ENCODE measurements at places on chromosomes 3 and 15. TPM values are rescaled to one million over a fixed set of nuclear protein-coding genes. Genes with fewer than 3 reads are reported as not detected.

Gene RTP4
- 2.6 TPM for total RNA-seq

Gene HYPK
- 12.6 TPM for total RNA-seq

Gene NR2E3
- total RNA-seq: 0.21 TPM

GRCh38 chr3:188662214-188662613 is 508.3 kb downstream of the LPP start:
- no peak overlapping the region for H3K27ac ChIP-seq
- peaks cover 16% of the 10 kb centered on the region for H3K4me1 ChIP-seq
- no peak overlapping the region for H3K4me3 ChIP-seq
- no peaks in the 10 kb centered on the region for H3K36me3 ChIP-seq
- DNase-seq: no peak

DNA sequence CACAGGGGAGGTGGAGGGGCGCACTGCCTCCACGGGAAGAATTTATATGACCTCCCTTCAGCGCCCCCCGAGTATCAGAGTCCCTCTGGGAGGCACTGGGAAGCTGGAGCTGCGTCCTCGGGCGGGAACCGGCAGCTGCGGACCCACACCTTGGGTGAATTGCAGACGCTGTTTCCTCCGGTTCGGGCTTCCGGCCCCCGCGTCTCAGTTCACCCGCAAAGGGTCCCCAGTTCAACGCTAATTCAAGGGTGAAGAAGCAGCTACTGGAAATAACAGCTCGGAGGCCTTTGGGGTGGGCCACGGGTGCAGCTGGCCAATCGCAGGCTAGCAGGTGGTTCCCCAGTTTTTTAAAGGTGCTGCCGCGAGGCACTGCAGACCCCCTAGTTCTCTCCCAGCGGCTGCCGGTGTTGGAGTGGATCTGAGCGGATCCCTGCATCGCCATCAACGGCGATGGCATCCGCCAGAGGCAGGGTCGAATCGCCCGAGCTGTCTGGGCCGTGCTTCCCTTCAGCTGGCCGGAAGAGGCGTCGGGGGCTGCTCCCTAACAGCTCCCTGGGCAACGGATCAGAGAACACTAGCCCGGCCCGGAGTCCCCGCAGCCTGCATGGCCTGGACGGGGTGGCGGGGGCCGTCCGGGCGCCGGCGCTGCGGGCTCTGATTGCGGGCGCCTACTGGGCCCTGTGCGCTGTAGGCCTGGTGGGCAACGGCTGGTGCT is 19.4 kb upstream of the ADAMTS7 start:
- H3K4me3 ChIP-seq: peak overlapping the region; percentile 19
- H3K27me3 ChIP-seq: no peaks in the 10 kb centered on the region
- no peak for DNase-seq
- H3K4me1 ChIP-seq: peaks cover 5% of the 10 kb centered on the region

DNA sequence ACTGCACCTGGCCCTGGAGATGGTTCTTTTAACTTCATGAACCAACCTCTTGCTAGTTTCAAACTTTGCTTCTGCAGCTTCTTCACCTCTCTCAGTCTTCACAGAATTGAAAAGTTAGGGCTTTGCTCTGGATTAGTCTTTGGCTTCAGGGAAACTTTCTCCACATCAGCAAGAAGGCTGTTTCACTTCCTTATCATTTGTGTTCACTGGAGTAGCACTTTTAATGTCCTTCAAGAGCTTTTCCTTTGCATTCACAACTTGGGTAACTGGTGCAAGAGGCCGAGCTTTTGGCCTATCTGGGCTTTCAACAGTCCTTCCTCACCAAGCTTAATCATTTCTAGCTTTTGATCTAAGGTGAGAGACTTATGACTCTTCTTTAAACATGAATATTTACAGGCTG is 15.7 kb upstream of the TM2D3 start:
- no peak overlapping the region for H3K4me3 ChIP-seq
- H3K27ac ChIP-seq: no peak overlapping the region
- no peaks in the 10 kb centered on the region for H3K27me3 ChIP-seq
- H3K36me3 ChIP-seq: no peaks in the 10 kb centered on the region
- no peak for DNase-seq

DNA sequence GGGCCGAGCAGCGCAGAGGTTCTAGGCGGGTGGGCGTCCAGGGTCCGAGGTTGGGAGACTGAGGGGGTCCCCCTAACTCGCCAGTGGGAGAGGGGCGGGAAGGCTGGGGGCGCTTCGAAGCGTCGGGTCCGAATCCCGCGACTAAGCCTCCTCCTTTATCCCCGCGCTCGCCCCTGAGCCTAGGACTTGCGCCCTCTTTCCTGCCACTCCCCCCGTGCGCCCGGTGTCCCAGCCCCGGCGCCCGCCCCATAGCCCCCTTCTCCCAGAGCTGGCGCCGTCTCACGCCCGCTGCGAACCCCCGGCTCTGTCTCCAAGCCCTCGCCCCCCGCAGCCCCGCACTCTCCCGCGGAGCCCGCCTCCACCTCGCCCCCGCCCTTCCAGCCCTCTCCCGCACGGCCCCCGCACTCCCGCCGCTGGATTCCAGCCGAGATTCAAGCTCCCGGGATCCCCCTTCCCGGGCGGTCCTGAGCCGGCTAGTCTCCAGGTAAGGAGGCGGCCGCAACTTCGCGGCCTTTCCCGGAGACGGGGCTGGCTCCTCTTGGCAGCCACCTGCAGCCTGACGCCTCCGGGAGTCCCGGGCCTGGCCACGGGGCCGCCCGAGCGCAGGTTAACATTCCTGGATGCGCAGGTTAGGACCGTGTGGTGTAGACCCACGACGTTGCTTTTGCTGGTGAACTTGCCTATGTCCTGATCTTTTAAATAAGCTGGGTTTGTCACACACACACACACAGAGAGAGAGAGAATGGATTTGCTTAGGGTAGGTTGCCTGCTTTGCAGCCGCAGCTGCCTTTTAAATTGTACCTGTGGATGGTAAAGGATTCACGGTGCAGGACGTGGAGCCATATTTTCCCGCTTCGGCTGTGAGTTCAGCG is 563 bp downstream of the PXYLP1 start:
- no peak for DNase-seq
- peaks cover 5% of the 10 kb centered on the region for H3K4me1 ChIP-seq
- H3K4me3 ChIP-seq: peak overlapping the region; percentile 71
- H3K36me3 ChIP-seq: no peaks in the 10 kb centered on the region
- no peaks in the 10 kb centered on the region for H3K27me3 ChIP-seq

GRCh38 chr3:69419276-69419675 is 33.4 kb upstream of the FRMD4B start:
- H3K27me3 ChIP-seq: no peaks in the 10 kb centered on the region
- no peak overlapping the region for H3K4me3 ChIP-seq
- no peaks in the 10 kb centered on the region for H3K36me3 ChIP-seq
- no peak for DNase-seq
- H3K27ac ChIP-seq: no peak overlapping the region
- no peaks in the 10 kb centered on the region for H3K4me1 ChIP-seq
